ENCODE measurements at places on chromosomes 1 and 21. TPM values are rescaled to one million over a fixed set of nuclear protein-coding genes. Genes with fewer than 3 reads are reported as not detected.

The FTCD gene
- 5.9 TPM for total RNA-seq

The OLFM3 gene
- not detected for total RNA-seq

GRCh38 chr1:204466416-204467405, 27.9 kb downstream of the PIK3C2B start:
- no peaks in the 10 kb centered on the region for H3K4me1 ChIP-seq
- DNase-seq: no peak
- H3K27me3 ChIP-seq: no peaks in the 10 kb centered on the region
- peaks cover 22% of the 10 kb centered on the region for H3K36me3 ChIP-seq
- no peak overlapping the region for H3K27ac ChIP-seq

The MAP1LC3C gene
- total RNA-seq: 1.2 TPM

GRCh38 chr1:181497870-181498269, 14.6 kb downstream of the CACNA1E start:
- no peak overlapping the region for H3K4me3 ChIP-seq
- DNase-seq: no peak
- no peaks in the 10 kb centered on the region for H3K36me3 ChIP-seq

The TMEM52 gene
- 8.5 TPM for total RNA-seq
